ENCODE measurements at places on chromosomes 13 and 19.

- no peak for DNase-seq
These were observed 13.4 kb downstream of the STK11 start for GRCh38 chr19:1218751-1219567.

- DNase-seq = peak; percentile 87
These were observed 904.8 kb upstream of the PCDH20 start for GRCh38 chr13:62320129-62321108.

DNA sequence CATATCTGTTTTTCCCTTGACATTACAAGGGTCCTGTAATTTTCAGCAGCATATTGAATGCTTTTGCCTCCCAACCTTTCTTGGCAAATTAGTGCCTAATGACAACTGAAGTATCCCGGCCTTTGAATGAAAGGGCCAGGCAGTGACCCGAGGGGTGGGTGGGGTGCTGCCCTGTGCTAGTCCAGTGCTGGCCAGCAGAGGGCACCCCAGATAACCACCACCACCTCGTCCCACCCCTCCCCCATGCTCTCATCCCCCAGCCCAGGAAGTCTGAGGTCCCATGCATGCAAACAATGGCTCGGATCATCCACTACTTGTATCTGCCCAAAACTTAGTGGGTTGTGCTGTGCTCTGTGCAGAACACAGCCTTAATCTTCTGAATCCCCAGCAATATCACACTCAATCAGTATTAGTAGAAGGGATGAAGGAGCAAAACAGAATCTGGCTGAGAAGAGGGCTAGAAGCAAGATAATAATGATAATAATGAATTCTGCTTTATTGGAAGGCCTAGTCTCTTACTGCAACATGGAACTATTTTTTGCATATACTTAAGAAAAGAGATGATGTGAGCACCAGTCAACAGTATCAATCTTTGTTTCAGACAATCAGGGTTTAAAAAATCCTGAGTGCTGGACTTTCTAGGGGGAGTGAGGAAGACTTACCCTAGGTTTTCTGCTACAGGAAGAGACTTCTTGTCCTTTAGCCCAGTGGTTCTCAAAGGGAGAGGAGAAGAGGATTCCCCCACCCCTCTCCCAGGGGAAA lies 3.8 kb downstream of the ATP12A start:
- DNase-seq = peak; percentile 40

GRCh38 chr13:24267801-24268200 lies 41.6 kb upstream of the C1QTNF9 start:
- no peak for DNase-seq

GRCh38 chr13:100175078-100175802 lies 86.3 kb downstream of the PCCA start:
- no peak for DNase-seq

- peak; percentile 83 for DNase-seq
These were observed 3.2 kb downstream of the CCDC194 start for GRCh38 chr19:17390665-17391370.

GRCh38 chr13:32472194-32472621 lies 44.3 kb upstream of the N4BP2L1 start:
- no peak for DNase-seq

- DNase-seq = no peak
These were observed 26.8 kb downstream of the UBXN6 start for GRCh38 chr19:4430760-4431159.

DNA sequence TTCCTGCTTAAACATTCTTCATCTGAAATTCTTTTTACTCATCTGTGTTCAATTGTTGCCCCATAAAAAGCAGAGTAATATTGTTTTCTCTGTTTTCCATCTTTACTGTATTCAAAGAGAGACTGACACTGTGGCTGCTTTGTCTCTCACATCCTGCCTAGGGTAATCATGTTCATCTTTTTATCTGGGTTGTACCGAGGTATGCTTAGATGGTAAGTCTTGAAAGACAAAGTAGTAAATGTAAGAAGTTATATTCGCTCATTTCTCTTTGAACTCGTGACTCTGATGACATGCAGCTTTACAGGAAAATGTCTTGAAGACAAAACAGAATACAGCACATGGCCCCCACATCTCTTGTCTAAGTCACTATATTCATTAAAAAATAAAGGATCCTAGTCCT lies 20.0 kb upstream of the CYSLTR2 start:
- DNase-seq = no peak

GRCh38 chr19:17351815-17352435 lies 14.6 kb downstream of the GTPBP3 start:
- no peak for DNase-seq

DNA sequence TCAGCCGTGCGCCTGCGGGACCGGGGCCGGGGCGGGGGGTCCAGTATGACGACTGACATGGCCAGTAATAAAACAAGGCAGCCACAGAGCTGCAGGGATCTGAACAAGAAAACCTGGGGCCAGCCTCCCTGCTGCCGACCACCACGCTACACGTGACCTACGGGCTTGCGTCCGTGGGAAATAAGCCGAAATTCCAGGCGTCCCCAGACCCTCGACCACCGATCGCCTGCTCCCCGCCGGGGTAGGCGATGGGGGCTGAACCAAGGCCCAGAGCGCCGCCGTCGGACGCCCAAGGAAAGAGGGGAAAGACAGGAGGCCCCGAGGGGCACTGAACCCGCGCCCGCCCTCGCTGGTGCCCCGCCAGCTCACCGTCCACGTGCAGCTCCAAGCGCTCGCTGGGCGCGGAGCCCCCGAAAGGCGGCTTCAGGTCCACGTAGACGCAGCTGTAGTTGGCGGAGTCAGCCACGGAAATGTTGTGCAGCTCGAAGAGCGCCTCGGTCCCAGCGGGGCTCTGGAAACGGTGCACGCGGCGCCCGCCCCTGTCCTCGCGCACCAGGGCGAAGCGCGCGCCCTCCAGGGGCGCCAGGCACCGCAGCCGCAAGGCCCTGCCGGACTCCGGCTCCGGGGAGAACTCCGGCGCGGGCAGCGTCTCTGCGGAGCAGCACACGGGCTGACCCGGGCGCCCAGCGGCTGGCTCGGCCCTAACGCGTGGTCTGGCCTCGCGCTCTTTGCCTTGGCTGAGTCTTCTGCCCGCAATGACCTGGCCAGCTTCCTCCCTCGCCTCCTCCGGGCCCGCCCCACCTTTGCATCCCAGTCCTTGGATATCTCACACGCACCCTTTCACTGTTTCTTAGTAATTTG lies 3.1 kb downstream of the A1BG start:
- DNase-seq = peak; percentile 6

DNA sequence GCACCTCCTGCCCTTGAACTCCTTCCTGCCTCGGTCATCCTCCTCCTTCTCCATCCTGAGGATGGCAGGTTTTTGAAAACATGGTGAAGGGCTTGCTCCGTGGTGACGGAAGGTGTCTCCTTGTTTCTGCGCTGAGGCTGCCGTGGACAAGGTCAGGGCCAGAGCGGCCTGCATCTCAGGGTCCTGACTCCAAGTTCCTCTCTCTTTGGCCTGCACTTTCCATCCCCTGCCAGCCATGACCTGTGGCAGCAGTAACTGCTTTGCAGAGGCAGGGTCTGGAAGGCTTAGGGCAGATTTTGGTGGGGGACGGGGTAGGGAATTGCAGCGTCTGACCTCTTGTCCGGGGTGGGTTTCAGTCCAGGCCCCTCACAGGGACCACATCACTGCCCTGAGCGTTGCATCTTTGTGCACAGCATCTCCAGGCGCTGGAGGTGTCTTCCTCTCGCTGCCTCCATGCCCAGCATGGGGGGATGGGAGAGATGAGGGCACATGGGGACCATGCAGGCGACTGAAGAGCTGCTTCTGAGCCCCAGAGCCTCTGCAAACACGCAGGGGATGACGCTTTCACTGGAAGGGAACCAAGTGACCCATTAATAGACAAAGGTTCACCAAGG lies 216.8 kb downstream of the TEX29 start:
- DNase-seq = no peak

- DNase-seq = no peak
These were observed 51.1 kb upstream of the CYP4F8 start for GRCh38 chr19:15563931-15564330.

- no peak for DNase-seq
These were observed 2.9 kb downstream of the LILRA2 start for GRCh38 chr19:54576411-54576976.
